ENCODE measurements at places on chromosomes 1 and 21.
A peak's percentile ranks its signal among the peaks of the same experiment; 100 is the strongest.

- no peak for DNase-seq
These were observed 39.7 kb downstream of the C21orf91 start for GRCh38 chr21:17779496-17779895.

- DNase-seq: no peak
These were observed 8.5 kb upstream of the MTMR11 start for GRCh38 chr1:149945206-149945605.

- no peak for DNase-seq
These were observed 9.6 kb upstream of the RNF223 start for GRCh38 chr1:1083416-1084371.

DNA sequence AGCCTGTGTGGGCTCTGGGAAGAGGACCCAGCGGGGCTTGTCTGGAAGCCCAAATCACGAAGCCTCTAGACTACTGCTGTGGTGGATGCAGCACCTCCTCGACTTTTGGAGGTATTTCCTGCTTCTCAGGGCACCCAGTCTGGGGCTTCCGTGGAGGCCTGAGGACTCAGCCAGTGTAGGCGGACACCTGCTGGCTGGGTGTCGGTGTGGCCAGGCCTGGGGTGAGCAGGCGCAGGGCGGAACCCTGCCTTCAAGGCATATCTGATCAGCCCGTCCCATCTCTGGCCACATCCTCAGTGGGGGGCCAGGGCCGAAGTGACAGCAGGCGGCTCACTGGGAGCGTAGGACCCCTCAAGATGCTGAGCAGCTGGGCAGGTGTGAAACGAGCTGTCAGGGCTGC lies 6.9 kb downstream of the PLCH2 start:
- no peak for DNase-seq

DNA sequence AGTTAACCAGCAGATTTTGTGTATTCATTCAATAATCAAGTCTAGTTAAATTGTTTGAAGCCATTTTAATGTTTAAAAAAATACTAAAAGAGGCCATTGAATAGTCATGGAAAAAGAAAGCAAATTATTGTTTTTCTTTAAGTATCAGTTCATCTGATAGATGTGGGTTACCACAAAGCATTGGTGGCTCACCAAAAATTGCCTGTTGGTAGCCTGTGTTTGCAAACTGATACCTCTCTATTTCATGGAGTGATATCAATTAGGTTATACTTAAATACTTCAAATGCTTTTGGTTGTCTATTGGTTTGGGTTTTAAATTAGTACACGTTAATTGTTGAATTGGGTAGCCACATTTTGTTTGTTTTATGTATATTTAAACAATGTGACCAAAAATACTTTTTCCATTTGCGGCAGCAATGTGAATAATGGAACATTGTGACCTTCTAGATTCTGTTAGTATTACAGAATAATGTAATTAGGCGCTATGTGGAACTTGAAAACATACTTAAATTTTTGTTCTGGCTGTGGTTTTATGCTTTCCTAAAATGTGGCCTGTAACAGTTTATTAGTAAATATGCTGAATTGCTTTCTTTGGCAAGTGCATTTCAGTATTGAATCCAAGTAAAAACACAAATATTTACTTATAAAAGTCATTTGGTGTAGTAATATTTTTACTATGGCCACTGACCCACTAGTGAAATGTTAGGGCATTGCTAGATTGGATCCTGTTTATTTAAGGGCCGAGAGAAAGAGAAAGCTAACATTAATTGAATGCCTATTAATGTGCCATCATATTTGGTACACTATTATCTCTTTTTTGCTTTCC lies 37.1 kb upstream of the NBL1 start:
- DNase-seq: peak; percentile 77
